ENCODE measurements at places on chromosomes 4 and X.

- DNase-seq, result no peak
These were observed 65.4 kb upstream of the ENPP6 start for GRCh38 chr4:184282895-184283654.

DNA sequence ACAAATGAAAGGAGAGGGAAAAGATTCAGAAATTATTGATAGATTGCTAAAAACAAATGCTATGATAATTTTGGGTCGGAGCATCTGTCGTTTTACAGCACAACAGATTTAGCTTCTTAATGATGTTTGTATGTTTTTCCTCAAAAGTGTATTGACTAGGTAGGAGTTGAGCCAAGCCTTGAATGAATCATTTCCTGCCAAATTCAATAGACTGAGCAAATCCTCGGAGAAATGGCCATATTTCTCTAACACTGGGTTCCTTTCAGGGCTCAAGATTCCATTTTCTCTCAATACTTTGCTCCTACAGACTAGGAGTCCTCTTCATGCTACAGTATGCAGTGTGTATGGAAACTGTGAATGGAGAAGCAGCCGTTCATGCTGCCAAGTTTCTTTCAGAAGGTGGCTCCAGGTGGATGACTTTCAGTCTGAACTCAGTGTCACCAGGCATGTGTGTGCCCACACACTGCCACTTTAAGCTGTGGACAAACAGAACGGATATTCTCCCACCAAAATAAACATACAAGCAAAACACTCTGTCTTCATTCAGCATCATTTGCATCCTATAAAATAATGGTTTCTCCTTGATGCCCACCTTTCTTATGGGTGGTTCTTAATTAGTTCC is 146.0 kb downstream of the TBL1X start:
- DNase-seq, result no peak

GRCh38 chr4:179196511-179196910 is 1754.3 kb upstream of the AGA start:
- no peak for DNase-seq

GRCh38 chr4:1411436-1412375 is 5.5 kb upstream of the NKX1-1 start:
- DNase-seq, result no peak

DNA sequence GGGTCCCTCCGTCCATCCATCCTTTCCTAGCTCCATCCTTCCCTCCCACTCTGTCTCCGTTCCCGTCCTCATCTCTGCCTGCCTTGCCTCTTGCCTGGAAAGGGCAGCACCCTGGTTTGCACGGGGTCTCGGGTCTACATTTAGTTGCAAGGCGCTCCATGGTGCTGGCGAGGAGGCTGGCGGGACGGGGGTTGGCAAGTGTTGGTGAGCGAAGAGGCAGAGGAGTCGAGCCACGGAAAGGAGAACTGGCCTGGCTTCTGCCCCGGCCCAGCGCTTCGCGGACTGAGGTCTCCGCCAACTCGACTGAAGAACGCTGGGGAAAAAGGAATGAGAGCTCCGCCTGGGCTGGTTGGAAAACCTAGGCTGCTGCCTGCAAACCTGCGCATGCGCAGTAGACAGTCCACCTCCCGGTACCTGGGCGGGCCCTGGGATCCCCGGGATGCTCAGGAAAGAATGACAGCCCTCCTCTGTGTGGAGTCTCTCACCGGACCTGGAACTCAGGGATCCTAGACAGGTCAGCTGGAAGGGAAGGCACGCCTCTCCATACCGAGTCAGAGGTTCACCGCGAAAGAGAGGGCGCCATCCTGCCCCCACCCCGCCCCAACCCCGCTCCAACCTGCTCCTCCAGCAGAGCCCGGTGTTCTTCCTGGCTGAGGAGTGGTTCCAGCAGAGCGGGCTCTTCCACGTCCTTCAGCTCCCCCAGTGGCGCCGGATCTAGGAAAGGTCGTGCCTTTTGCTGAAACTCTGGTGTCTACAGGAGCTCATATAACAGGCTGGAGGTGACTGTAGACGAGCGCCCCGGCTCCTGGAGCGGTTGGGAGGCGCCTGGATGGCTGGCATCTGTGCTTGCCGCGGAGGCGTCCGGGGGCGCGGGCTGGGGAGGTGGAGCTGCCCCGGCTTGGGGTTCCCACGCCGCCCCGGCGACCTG is 6.0 kb downstream of the FRG2 start:
- no peak for DNase-seq

GRCh38 chrX:45758738-45759397 is 558.2 kb upstream of the DIPK2B start:
- no peak for DNase-seq

GRCh38 chr4:1939664-1940509 is 68.7 kb downstream of the NSD2 start:
- no peak for DNase-seq

DNA sequence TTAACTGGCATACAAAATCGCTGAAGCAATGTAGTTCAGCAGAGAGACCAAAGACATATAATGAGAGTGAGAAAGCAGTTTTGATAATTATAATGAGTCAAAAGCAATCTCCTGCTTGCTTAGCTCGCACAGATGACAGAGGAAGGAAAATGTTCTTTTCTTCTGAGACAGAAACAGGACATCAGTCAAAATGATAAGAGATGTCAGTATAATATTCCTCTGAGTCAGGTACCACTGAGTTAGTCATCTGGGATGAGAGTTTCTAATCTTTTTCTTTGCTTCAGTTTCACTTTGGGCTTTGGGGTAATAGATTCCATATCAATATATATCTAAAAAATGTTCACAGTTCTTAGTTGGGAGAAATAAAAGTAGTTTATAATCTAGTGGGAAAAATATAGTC is 387.2 kb downstream of the PCDH7 start:
- DNase-seq, result no peak

DNA sequence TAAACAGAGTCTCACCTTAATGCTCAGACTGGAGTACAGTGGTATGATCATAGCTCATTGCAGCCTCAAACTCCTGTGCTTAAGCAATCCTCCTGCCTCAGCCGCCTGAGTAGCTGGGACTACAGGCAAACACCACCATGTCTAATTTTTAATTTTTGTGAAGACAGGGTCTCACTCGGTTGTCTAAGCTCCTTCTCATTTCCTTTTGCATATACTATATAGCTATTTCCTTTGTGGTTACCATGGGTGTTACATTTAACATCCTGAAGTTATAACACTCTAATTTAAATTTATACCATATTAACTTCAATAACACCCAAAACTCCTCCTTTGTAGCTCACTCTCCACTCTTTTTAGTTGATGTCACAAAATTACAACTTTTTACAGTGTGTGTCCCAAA is 114.3 kb downstream of the DCK start:
- peak; percentile 77 for DNase-seq

- DNase-seq, result no peak
These were observed 126.2 kb downstream of the SORBS2 start for GRCh38 chr4:185685804-185686203.

DNA sequence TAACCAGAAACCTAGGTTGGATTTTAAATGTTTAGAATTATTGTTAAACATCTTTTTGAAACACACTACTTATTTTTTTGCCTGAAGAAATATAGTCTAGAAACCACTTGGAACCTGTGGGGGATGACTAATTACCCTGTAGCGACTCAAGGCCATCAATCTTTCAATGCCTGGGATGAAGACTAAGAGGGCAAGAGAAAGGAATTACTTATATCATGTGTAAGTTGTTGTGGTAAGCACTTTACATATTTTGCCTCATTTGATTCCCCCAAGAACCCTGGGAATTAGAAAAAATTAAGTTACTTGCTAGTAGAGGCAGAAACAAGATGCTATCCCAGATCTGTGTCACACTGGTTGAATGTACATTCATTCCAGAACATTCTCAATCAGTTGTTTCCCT is 170.9 kb upstream of the GRIA3 start:
- DNase-seq, result no peak

DNA sequence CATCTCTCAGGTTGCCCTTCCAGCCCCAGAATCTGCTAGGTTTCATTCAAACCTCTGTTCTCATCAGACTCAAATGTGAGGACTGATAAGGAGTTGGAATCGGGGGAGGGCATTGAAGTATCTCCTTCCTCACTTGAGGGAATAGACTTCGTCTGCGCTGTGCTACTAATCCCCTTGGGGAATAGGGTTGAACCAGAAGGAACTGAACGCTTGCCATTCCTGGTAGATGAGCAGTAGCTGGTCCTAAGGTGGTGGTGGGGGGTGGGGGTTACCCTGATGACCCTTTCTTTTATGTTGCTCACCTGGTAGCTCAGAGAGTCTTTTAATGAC is 692 bp upstream of the SLC9A7 start:
- DNase-seq, result no peak
